Ascending aorta (tissue), 2 donors: ENCODE measurements at places on chromosomes 1 and 21.

DNA sequence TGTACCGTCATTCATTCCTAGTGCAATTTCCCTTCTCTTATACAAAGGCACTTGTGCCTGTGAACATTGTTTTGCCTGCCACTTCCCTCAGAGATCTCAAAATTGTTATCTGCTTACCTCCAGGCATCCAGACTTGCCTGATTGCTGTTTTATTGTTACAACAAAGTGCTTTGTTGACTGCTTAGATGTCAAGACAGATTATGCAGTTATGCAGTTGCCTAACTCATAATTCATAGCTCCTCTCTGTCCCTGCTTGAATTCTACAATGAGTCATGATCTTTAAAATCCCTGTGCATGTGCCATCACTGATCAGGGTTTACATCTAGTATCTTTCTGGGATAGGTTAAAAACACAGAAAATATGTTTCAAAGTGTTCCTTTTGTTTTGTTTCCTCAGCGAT is 24.5 kb downstream of the CXADR start:
- no peak for DNase-seq

GRCh38 chr1:31227891-31228568 is 11.7 kb downstream of the NKAIN1 start:
- DNase-seq: no peak

DNA sequence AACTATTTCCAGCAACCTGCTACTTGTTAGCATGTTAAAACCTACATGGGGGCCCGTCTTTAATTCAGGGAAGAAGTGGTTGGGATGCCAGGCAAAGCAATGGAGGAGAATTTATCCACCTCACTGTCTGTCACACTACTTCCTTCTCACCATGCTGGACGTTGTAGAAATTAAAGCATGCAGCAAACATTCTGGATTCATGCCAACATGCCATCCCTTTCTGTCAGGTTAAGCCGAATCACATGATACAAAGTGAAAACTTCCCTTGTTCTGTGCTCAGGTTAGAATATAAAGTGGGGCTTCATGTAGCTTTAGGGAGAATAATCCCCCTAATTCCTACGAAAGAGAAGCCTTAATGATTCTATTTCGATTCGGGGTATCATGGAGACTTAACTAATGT is 95.5 kb downstream of the ERG start:
- DNase-seq: no peak

- no peak for DNase-seq
These were observed 61.8 kb upstream of the COA6 start for GRCh38 chr1:234311414-234311813.
